NCI-H1048 (cell line): ENCODE measurements at places on chromosomes 5 and 9.

DNA sequence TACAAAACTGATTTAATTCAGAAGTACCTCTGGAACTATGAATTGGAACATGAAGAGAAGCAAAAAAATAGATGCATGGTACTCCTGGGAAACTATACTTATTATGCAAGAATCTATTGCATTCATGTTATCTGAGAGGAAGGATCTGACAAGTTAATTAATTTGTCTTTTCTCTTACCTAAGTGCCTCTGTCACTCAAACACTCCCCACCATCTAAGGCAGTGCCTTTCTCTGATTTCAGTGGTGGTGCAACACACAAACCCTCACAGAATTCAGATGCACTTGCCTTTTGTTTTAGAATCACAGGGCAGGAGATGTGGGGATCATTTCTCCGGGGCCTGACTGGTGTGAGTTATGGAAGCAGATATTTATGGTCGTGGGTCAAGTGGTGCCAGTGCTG lies 52.5 kb upstream of the C9orf72 start:
- DNase-seq, result no peak

GRCh38 chr5:58071566-58071965 lies 388.3 kb downstream of the PLK2 start:
- DNase-seq, result no peak

DNA sequence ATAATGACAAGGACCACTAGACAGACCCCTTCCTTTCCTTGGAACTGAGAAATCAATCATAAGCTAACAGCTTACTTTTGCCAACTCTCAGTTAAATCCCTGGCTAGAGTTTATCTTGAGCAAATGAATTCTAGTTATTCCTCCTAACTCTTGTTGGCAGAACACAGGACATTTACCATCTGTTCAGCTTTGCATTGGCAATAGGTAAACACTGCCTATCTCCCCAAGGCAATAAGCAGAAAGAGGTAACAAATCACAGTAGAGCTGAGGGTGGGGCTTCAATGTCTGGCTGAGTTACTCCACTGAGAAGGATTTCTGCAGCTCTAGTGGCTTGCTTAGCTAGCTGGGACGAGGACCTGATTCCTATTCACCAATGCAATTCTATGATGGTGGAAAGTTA lies 503.3 kb upstream of the GRIA1 start:
- no peak for DNase-seq

- no peak for DNase-seq
Measured at GRCh38 chr9:20352591-20352990, 269.7 kb downstream of the MLLT3 start.

DNA sequence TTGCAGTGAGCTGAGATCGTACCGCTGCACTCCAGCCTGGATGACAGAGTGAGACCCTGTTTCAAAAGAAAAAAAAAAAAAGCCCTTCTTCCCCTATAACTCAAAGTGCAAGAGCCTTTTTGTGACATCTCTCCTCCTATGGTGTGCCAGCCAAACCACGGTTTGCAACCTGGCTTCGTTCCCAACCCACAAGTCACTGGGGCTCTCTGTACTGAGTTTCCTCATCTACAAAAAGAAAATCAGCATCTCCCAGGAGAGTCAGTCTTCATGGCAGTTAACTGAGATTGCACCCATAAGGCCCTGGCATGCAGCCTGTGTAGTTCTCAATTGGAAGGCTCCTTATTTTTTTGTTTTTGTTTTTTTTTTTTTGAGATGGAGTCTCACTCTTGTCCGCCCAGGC lies 14.8 kb downstream of the ODF2 start:
- no peak for DNase-seq

- DNase-seq, result no peak
Measured at GRCh38 chr5:167684251-167684650, 607.2 kb upstream of the WWC1 start.

- DNase-seq, result no peak
Measured at GRCh38 chr5:132829742-132830435, 558 bp downstream of the SHROOM1 start.

DNA sequence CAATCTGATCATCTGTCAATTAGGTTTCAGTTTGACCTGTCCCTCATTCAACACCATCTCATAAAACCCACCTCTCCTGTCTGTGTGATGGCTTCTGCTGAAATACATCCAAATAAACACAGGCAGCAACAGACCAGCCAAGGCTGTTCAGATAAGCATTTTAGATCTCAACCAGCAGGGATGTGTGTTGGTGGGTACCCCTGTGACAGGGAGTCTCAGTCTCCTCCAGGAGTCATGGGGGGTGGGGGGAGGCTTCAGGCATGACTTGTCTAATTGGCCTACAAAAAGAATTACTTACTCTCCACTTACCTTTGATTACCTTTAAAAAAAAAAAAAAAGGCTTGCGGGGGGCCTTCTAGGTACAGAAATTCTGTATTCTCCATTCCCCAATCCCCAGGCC lies 65.9 kb downstream of the ROR2 start:
- no peak for DNase-seq

- DNase-seq, result no peak
Measured at GRCh38 chr9:8799615-8800014, 1000.0 kb upstream of the DMAC1 start.

GRCh38 chr9:111386386-111386785 lies 56.4 kb upstream of the OR2K2 start:
- no peak for DNase-seq

- DNase-seq, result no peak
Measured at GRCh38 chr5:160488394-160489325, 67.0 kb downstream of the PTTG1 start.

- no peak for DNase-seq
Measured at GRCh38 chr5:111639912-111640311, 117.1 kb downstream of the NREP start.

GRCh38 chr5:95533761-95534160 lies 21.0 kb downstream of the SKIC3 start:
- no peak for DNase-seq

- no peak for DNase-seq
Measured at GRCh38 chr5:33300209-33300742, 140.5 kb upstream of the TARS1 start.

DNA sequence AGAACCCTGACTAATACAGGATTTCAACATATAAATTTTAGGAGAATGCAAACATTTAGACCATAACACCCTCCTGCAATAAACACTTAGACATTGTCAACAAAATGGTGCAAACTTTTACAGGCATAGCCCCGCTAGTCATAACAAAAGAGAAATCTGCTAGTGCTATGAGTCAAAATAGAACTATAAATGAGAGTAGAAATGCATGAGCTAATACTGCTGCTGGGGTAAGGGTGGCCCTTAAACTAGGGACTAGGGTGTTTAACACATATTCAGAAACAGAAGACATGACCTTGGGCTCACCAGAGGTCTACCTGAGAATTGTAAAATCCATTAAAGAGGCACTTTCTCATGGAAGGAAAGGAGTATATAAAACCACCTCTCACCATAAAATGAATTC lies 131.6 kb downstream of the TLR4 start:
- DNase-seq, result no peak

DNA sequence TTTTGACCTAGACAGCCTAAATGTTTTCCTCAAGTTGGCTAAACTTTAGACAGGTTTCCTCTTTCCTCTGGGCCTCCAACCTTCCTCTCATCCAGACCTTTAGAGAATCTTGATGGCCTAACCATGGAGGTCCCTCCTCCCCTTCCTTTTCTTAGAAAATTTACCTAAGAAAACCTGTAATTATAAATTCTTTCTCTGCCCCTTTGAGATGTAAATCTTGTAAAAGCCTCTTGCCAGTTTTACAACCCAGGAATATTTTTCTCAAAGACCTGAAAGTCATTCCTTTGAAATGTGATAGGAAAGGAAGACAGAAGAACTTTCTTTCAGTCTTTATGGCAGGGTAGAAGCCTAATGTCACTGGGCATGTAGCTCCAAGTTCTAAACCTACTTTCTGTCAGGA lies 1752.6 kb upstream of the C9orf72 start:
- DNase-seq, result no peak
